Stimulated activated CD4-positive, alpha-beta T cell treated with anti-CD3 and anti-CD28 coated beads, Interleukin-1b, Interleukin-23, amount 100 ng/mL, for 1 hour (primary cell): ENCODE measurements at places on chromosomes 3 and 15.

- no peak for DNase-seq
Observed at GRCh38 chr3:58202917-58203360, 7.8 kb downstream of the DNASE1L3 start.

DNA sequence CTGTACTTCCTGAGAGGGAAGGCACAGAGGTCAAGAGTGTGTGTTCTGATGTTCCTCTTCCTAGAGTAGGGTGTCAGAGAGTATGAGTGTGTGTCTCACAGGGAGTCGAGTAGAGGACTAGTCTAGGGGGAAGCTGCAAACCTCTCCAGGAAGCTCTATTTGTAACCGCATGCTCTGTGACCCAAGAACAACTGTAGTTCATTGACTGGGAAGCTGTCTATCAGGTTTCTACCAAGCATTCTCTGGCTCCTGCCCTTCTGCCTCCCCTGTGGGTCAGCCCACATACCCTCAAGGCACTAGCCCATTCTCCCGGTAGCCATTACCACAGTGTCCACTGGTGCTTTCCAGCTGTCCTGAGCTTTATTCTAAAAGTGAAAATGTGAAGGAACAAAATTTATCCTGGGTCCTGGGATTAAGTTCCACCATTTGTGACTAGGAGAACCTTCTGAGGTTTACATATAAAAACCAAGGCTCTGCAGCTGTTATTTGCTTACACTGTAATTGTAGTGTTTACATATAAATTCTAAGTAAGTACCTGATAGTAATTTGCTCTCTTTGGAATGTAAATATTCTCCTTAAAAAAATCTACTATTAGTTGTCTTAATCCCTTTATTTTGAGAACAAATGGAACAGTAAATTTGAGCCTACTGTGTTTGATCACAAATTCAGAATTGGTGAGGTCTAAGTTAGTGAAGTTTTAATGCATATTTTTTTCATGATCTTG, 40.7 kb downstream of the MYRIP start:
- no peak for DNase-seq

- DNase-seq = no peak
Observed at GRCh38 chr3:111227216-111227615, 155.6 kb downstream of the NECTIN3 start.

- no peak for DNase-seq
Observed at GRCh38 chr15:31557899-31558298, 231.3 kb downstream of the KLF13 start.

DNA sequence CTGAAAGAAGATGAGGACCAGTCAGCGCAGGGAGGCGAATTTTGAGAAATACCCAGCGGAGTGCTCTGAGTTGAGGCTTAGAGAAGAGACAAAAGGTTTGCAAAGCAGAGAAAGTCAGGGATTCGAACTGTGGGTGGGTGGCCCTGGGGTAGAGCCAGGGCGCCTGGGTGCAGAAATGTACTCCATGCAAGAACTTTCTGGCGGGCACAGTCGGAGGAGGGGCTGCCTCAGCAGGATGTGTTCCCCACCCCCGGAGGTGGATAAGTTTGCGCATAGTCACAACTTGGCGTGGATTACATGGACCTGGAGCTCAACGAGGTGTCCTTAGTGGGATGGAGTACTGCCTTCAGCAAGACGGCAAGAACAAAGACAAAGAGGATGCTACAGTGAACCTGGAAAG, 117.3 kb upstream of the ALDH1A3 start:
- DNase-seq = no peak

- no peak for DNase-seq
Observed at GRCh38 chr3:5466717-5467116, 279.2 kb downstream of the EDEM1 start.
